Stimulated activated CD8-positive, alpha-beta memory T cell treated with anti-CD3 and anti-CD28 coated beads, Interleukin-4, amount 100 ng/mL, for 24 hours (primary cell): ENCODE measurements at places on chromosomes 2 and 18.
A peak's percentile ranks its signal among the peaks of the same experiment; 100 is the strongest.

DNA sequence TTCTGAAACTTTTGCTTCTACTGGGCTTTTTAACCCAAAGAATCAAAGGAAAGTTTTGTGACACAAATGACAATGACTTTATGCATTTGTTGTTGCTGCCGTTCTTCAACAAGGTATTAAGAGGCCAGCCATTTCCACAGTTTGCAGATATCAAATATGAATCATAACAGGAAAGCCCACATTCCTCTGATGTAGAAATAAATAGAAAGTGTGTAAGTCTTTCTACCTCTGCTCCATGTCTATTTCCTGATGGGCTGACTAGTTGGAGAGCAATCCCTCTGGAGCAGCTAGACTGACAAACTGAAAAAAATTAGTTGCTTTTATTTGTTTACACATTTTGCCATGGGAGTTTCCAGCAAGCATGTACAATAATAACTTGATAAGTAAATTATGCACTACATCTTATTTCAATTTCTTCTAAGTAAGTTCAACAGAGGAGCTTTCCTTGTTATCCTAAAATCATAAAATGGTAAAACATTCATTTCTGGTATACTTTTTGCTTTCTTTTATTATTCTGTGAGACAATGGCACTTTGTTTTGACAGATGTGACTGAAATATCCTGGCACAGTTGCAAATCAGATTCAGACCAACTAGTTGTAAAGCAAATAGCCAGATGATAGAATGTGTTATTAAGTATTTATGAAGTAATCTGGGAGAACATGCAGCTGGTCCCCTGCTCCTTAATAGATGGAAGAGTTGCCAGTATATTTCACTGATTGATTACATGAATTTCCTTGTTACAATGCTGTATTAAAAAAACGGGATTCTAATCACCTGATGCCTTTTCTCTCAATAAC is 266.7 kb downstream of the METTL4 start:
- no peak for DNase-seq

GRCh38 chr2:195051401-195051800 is 605.6 kb upstream of the SLC39A10 start:
- no peak for DNase-seq

GRCh38 chr2:96485751-96486651 is 19.2 kb downstream of the NEURL3 start:
- DNase-seq, result peak; percentile 56

DNA sequence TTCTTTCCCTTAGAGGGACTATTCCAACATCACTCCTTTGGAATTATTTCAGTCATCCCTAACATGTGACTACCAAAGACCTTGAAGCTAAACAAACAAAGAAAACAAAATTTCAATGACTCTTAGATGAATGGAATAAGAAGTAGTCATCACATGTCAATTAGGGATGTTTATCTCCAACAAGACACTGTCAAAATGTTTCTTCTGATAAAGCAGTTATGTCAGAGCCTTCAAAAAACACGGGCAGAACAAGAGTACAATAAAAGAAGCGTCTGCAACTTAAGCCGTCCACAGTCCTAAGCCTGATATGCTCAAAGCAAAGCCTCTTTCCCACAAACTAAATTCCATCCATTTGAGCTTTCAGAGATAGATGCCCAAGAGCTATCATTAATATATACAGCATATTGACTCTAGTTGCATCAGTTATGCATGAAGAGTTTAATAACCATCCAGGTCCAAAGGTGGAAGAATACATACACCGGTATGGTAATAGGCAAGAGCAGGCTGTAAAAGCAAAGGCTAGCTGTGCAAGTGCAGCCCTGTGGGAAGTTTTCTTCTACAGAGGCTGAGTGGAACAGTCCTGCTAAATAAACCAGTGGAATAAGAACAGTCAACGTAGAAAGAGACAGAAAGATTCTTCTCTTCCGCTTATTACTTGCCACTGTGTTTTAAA is 98.1 kb downstream of the ICA1L start:
- no peak for DNase-seq

DNA sequence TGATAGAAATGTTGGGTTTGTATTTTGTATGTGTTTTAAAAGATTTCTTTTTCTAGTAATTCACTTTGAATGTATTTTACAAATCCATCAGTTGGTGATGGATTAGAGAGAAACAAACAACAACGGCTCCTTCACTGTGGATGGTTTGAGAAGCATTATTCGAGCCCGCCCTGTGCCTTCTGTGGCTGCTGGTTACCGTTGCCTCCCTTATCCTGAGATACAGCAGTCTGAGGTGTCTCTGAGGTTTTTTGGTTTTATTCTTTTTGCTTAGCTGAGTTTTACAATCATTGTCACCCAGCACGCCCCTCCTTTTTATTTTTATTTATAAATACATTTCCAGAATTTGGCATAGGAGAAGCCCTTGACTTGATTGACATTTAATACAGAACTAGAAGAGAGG is 168.3 kb downstream of the BABAM2 start:
- DNase-seq, result no peak

GRCh38 chr2:26058390-26058789 is 24.5 kb downstream of the RAB10 start:
- DNase-seq, result no peak

- peak; percentile 3 for DNase-seq
These were observed 256.8 kb downstream of the RNF152 start for GRCh38 chr18:61635901-61636528.

DNA sequence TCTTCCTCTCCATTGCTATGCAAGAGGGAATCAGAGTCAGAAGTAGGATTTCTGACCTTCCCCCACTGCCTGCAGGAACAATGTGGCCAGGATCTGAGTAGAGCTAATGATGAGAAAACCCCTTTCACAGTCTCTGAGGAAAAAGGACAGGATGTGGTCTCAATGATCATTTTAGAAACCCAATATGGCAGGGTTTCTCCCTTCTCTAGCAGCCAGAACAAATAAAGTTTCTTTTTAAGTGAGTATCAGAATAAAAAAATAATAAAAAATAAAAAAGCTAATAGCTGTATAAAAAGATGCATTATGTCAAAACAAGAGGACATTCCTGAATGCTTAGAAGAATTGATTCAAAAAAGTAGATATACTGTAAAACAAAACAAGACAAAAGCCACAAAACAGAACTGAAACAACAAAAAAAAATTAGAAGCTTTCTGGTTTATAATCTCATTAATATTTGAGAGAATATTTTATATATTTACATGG is 1124.9 kb upstream of the ZEB2 start:
- no peak for DNase-seq

GRCh38 chr2:63589148-63589958 is 590 bp downstream of the MDH1 start:
- DNase-seq, result no peak

DNA sequence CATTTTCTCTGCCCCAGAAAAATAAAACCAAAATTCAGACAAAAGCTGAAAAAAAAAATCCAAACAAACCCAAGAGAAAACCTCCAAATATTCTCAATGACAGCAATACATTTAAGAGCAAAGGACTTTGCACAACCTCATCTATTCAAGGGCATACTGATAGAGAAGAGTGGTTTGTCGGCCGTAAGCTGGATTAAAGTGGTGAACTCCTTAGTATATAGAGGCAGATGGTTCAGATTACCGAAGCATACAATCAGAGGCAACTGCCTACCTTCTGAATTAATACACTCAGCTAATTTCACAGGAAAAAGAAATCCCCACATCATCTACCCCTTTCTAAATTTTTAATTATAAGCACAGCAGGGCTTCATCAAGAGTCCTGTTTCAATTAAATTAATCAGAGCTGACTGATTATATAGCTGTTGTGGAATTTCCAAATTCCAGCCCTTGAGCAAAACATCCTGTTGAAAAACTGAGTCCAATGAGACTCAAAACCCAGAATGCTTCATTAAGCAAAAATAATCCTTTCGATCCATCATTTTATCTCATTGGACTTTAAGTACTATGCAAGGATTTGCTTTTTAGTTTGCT is at the start of gene CPLX4:
Gene CPLX4, minus strand, starts transcription at position 190 of the 591 bp plus-strand sequence. Its CDS starts 187 bp downstream, at position 3.
- DNase-seq, result no peak

DNA sequence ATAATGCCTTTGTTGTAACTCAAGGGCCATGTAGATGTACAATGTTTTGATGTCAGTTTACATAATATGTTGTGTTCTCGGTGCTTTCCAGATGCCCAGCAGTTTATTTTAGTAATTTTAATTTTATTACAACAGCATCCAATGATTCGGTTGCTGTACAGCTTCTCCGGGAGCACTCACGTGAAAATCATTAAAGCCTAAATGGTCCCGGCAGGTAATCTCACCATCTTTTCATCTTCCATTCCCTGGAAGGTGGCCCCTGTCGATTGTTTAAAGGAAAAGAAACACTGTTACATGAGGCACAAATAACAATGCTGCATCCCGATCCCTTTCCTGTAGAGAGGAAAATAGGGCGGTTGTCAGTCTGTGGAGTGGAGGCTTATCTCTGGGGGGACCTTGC is 498.1 kb downstream of the SLC4A3 start:
- DNase-seq, result no peak

GRCh38 chr2:95017836-95018235 is 7.7 kb upstream of the MAL start:
- DNase-seq, result no peak

DNA sequence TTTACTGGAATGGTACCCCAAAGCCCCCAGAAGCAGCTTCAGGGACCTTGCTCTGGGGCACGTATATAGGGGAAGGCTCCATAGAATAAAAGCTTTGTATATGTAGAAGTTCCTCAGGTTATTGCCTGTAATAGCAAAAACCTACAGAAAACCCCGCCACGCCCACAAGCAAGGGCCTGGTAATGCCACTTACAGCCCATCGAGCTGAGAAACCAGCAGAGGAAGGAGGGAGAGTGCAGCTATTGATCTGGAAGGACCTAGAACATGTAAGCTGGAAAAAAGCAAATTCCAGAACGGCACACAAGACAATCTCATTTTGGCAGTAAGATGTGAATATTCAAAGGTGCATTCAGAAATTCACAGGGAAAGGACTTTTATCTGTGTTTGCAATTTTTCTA is 15.8 kb downstream of the HS1BP3 start:
- no peak for DNase-seq

DNA sequence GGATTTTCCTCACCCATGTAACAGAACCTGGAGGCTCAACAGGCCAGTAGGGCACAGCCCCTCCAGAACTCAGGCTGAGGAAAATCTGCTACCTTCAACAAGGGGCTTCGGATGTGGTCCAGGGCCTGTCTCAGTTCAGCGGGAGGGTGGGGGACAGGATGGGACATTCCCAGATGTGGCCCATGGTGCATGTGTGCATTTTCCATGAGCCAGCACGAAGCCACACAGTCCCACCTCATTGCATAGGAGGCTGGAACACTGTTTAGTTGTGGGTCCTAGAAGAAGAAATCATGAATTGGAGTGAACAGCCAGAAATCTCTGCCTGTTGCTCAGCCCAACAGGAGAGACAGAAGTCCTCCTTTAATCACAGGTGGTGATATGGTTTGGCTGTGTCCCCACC is 469.6 kb upstream of the MYT1L start:
- DNase-seq, result no peak

- DNase-seq, result no peak
These were observed 90.1 kb downstream of the CAPN13 start for GRCh38 chr2:30717081-30717650.

GRCh38 chr18:23981369-23981980 is 33.1 kb upstream of the TTC39C start:
- DNase-seq, result no peak

- no peak for DNase-seq
These were observed 77.2 kb upstream of the HPCAL1 start for GRCh38 chr2:10225291-10226037.

GRCh38 chr2:209564816-209565215 is 141.0 kb downstream of the MAP2 start:
- no peak for DNase-seq

DNA sequence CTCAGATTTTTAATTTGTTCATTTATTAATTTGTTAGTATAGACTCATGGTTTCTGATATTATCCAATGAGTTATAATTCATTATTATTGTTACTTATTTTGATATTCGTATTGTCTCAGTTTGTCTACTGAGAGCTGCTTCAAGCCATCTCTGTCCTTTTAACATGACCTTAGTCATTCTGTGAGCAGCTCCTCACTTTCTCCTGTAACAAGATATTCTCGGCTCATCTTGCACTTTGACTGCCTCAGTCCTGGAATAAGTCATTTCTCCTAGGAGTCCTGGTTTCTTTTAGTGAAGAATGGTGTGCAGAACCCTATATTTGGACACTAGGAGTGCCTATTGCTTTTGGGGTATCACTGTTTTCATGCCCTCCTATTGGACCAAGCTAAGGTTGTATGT is 13.2 kb downstream of the ASB1 start:
- DNase-seq, result no peak

GRCh38 chr2:235793163-235793752 is 299.4 kb downstream of the AGAP1 start:
- DNase-seq, result no peak

- no peak for DNase-seq
These were observed 110.0 kb downstream of the NCKAP5 start for GRCh38 chr2:133458280-133458679.

DNA sequence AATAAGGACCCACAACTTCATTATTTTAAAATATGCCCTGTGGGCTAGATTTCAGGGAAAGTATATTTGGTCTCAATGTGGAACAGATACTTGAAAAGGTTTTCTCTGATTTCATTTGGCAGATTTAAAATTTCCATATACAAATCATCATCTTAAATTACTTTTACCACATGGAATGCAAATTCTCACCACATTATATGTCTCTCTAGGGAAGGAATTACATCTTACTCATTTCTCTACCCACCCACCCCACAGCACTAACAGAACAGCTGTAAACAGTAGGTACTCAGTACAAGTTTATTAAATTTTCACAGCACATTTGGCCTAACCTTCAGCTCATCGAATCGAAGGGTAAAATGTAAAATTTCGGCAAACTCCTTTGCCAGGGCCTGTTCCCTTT is 104.0 kb downstream of the CYRIA start:
- DNase-seq, result no peak

GRCh38 chr18:29711932-29712331 is 1330.6 kb downstream of the DSC3 start:
- DNase-seq, result no peak

- no peak for DNase-seq
These were observed 34.1 kb upstream of the MAT2A start for GRCh38 chr2:85504778-85505261.

- no peak for DNase-seq
These were observed 351.0 kb downstream of the PIK3C3 start for GRCh38 chr18:42305869-42306593.

DNA sequence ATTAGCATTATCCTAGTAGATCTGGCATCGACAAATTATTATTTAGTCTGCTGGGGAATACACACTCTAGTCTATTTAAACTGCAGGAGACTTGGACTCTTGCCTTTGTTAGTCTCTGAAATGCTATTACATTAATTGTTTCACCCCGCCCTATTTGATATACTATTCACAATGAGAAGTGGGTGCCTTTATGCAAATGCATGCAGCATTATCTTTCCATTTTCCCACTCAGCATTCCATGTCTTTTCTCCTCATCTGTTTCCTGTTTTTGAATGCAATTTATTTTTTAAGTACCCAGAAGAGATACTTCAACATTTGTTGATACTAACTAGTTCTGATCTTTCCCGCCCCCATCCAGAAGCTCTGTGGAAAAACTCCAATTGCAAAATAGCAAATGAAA is 395.3 kb upstream of the NXPH2 start:
- DNase-seq, result no peak

- no peak for DNase-seq
These were observed 132.9 kb downstream of the AGPS start for GRCh38 chr2:177525351-177525924.

- no peak for DNase-seq
These were observed 37.3 kb upstream of the LONRF2 start for GRCh38 chr2:100359576-100359975.
